ENCODE measurements at places on chromosomes 16 and 17.

GRCh38 chr16:58267524-58268243 lies 27.1 kb downstream of the PRSS54 start:
- DNase-seq = no peak

DNA sequence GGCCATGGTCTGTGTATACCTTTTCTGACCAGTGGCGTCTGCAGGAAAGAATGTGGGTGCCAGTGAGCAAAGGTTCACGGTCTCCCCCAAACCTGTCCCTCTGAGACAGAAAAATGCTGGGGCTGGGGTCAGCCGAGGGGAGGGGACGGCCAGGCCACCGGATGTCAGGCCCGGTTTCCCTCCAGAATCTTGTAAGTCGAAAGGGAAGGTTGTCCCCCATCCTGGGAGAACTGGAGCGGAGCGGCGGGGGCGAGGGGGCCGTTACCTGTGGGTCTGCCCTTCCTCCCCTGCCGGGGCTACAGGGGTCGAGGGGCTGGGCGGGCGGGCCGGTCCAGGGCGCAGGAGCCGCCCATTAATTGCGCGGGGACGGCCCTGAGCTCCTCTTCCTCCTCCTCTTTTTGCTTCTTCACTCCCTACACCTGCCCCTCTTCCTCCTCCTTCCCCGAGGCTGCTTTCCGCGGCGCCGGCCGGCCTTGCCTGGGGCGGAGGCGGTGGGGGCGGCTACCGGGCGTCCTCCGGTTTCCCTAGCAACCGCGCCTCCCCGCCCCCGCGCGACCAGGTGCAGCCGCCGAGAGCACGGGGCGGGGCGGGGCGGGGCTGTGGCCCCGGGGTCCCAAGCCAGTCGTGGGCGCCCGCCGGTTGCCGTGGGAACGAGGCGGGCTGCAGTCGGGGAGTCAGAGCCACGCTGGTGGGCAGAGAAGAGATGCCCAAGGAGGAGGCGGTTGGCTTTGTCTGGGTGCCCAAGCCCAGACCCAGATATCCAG lies at the start of gene MARCHF10:
TSS of gene MARCHF10 (minus strand) at position 503 of the 764 bp plus-strand sequence. CDS start 6,579 bp downstream, outside the sequence.
- no peak for DNase-seq

GRCh38 chr17:63116228-63116627 lies 150.2 kb downstream of the TANC2 start:
- no peak for DNase-seq

- no peak for DNase-seq
Measured at GRCh38 chr17:50858486-50859225, 7.5 kb downstream of the TOB1 start.

- DNase-seq = no peak
Measured at GRCh38 chr16:57416084-57416483, 11.5 kb downstream of the CCL17 start.

DNA sequence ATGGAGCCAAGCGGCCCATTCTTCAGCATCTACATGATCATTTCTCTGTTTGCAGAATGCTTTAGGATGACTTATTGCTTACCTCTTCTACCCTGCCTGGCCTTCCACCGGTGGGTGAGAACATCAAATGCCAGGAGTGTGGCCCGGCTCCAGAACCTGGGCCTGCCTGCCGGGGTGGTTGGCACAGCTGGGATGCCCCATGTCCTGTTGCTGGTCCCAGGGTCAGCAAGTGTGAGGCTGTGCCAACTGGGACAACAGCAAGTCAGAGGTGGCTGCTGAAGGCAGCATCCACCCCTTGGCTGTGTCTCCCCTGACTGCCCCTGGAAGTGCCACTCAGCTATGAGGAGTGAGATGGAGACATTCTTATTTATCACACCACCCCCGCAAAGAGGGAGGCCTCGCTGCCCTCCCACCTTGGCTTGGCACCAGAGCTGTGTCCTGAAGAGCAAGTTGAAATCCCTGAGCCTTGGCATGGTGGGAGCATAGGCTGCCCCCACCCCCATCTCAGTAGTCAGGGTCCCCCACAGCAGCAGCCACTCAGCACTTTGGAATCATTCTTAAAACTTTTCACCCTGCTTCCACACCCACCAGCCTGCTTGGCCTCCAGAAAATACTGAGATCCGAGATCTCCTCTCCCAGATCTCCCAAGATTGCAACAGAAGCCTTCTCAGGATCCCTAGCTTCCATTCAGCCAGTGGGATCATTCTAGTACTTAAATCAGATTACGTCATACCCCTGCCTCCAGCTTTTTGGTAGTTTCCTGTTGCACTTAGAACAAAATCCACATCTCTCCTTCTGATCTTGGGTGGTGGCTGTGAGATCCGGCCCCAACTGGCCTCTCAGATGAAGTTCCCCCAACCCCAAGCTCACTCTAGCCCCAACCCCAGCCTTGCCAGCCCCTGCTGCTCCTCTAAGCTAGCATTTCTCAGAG lies 127.5 kb downstream of the SOCS1 start:
- no peak for DNase-seq

GRCh38 chr16:50626868-50627267 lies 54.2 kb downstream of the SNX20 start:
- DNase-seq = no peak

DNA sequence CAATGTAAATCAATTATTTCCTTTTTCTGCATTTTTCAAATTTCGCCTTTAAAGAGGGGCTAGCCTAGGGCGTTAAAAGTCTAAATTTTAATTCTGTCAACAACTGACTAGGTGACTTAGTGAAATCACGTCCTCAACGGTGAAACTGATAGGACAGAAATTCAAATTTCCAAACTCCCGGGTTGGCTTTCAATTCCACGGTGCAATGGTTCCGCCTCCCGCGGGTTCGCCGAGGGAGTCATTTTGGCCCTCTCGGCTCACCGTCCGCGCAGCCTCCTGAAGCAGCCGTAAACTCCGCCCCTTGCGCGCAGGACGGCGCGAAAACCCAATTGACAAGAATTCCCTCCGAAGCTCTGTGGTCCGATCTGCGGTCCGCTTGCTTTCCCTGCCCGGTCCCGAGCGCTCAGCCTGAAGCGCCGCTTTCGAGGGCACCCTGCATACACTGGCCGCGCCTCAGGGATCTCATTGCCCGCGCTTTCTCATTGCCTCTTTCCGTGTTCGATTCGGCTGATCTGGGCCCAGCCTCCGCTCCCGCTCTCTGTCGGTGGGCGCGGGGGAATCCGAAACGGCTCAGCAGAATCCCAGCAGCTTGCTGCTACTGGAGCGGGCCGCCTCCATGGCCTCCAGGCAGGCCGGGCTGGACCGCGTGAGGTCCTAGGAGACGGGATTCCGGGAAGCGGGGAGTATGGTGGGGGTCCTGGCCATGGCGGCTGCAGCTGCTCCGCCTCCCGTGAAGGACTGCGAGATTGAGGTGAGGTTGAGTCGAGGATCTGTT lies at the start of gene ATAD5:
TSS of gene ATAD5 (plus strand) at position 304 of the 775 bp plus-strand sequence. CDS start at position 686, 382 bp downstream.
- DNase-seq = peak; percentile 86

GRCh38 chr16:71846431-71846830 lies 655 bp downstream of the ATXN1L start:
- no peak for DNase-seq

GRCh38 chr16:8523932-8524331 lies 66.4 kb downstream of the TMEM114 start:
- DNase-seq = no peak

DNA sequence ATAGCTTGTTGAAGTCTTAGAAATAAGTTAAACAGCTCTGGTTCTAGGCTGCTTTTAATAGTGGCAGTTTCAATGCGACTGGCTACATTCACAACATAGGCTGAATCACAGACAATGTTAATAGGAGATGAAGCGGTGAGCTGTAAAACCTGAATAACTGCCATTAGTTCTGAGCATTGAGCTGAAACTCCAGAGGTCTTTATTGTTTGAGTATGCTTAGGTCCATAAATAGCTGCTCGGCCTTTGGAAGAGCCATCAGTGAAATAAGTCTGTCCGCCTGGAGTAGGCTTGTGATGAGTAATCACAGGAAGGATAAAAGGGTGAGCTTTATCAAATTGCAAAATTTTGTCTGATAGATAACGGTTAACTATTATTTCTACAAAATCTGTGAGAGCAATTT lies 9.4 kb upstream of the ZNF689 start:
- DNase-seq = no peak

GRCh38 chr16:72198021-72198711 lies 26.2 kb upstream of the PMFBP1 start:
- DNase-seq = no peak

DNA sequence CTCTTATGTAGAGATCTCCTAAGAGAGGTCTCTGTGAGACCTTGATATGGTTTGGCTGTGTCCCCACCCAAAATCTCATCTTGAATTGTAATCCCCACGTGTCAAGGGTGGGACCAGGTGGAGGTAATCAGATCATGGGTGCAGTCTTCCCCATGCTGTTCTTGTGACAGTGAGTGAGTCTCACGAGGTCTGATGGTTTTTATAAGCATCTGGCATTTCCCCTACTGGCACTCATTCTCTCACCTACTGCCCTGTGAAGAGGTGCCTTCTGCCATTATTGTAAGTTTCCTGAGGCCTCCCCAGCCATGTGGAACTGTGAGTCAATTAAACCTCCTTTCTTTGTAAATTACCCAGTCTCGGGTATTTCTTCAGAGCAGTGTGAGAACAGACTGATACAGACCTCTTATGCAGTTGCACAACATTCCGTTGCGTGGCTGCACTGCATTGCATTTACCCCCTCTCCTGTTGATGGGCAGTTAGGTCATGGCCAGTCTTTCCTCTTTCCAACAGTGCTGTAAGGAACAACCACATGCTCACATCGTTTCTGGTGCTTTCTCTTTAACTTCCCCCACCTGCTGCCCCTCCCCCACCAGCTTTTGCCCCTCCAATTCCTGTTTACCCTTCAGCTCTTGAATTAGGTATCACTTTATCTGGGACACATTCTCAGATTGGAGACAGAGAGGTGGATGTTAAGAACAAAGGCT lies 43.6 kb upstream of the MED9 start:
- DNase-seq = no peak

DNA sequence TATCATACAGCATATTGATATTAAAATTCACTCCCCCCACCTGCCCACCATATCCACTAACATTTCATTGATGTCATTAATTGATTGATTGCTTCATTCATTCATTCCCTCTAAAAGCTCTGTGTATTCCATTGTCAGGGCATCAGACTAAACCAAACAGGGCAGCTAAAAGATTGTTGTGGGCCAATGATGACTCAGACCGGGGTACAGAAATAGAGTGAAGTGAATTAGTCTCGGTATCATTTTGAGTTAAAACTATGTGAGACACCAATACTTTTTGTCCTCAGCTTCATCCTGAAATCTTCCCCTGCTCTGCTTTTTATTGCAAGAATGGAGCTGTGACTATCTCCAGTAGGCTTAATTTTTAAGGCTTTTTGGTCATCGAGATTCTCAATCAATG lies 868.3 kb downstream of the CDH11 start:
- DNase-seq = no peak

- DNase-seq = no peak
Measured at GRCh38 chr17:77814091-77814772, 144.3 kb upstream of the TNRC6C start.

DNA sequence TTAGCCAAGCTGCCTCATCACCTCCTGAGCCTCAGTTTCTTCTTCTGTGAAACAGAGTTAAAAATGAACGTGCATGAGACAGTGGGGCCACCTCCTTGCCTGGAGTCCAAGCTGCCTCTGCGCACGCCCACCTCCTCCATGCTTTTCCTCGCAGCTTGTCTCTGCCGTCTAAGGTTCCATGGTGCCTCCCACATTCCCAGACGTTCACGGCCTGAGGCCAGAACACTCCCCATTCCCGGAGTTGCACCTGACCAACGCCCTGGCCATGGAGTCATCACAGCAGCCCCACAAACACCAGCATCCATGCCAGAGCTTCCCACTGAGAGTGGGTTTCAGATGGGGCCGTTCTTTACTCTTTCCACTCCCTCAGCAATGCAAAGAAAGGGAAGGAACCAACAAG lies 183.0 kb upstream of the FOXF1 start:
- DNase-seq = no peak
